Vagina (tissue), 2 donors: ENCODE measurements at places on chromosomes 13 and 19.

- H3K4me3 ChIP-seq, result no peak overlapping the region
- H3K27me3 ChIP-seq, result no peaks in the 10 kb centered on the region
These were observed 5.4 kb downstream of the C19orf47 start for GRCh38 chr19:40342644-40343311.

GRCh38 chr19:22622901-22623840 is 11.0 kb upstream of the ZNF492 start:
- peak overlapping the region; percentile 9 for H3K4me3 ChIP-seq
- DNase-seq, result no peak

DNA sequence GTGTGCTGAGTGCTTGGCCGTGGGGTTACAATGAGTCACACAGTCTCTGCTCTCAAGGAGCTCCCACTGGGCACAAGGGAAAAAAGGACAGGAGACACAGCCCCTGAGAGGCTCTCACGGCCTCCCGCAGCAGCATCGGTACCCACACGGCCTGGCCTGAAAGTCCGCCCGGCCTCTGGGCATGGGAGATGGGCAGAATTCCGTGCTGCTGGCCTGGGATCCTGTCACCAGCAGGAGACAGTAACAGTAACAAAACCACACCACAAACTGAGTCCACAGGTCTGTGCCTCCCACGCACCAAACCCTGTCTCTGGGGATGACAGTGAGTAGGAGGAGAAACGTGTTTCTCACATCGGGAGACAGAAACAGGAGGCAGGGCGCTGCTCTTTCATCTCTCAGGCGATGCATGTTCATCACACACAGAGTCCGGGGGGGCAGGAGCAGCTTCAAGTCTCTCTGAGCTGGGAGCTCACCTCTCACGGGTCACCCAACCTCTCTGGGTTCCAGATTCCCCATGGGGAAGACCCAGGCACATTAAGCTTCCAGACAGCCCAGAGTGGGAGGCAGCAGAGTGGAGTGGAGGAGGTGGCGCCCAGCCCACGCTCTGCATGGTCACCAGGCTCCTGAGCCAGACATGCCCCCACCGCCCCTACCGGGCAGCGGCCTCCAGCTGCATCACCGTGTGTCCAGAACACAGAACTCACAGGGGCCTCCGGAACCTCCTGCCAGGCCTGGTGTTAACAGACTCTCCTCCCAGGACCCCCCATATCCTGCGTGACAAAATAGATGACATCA is 124.7 kb upstream of the VSTM2B start:
- no peak overlapping the region for H3K27ac ChIP-seq
- no peak overlapping the region for H3K4me3 ChIP-seq
- peaks cover 17% of the 10 kb centered on the region for H3K4me1 ChIP-seq
- DNase-seq, result no peak

DNA sequence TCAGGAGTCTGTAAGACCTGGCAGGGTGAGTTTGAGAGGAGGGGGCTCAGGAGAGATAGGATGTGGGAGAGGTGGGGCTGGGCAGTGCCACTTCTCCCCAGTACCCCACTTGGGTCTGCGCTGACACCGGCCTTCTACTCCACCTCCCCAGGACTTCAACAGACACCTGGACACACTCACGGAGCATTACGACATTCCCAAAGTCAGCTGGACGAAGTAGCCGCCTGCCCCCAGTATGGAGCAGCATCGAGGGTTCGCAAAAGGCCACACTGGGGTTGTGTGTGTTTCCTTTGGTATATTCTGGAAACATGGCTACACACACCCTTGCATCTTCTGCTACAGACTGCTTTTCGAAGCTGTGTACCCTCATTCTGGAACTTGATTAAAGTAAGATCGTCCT is 5.5 kb downstream of the FAM32A start:
- H3K27ac ChIP-seq, result no peak overlapping the region
- no peaks in the 10 kb centered on the region for H3K27me3 ChIP-seq
- no peak overlapping the region for H3K4me3 ChIP-seq
- H3K36me3 ChIP-seq, result no peaks in the 10 kb centered on the region
- peaks cover 29% of the 10 kb centered on the region for H3K4me1 ChIP-seq

DNA sequence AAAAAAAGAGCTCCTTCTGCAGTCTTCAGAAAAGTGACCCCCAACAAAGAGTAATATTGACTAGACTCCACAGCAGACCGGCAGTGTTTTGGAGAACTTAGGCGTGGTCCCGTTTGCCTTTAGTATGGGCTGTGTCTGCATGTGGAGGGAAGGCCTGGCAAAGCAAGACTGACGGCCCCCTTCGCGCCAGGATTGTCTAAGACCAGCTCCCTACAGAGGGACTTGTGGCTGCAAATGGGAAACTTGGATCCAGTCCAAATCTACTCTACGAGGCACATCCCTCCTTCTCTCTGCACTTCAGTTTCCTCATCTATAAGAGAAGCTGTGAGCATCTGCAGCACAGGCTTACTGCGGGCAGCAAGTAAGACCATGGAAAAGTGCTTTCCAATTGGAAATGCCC is 350.0 kb downstream of the ZNF536 start:
- no peak overlapping the region for H3K4me3 ChIP-seq
- H3K36me3 ChIP-seq, result no peaks in the 10 kb centered on the region
- no peak for DNase-seq

GRCh38 chr13:105370011-105370650 is 1165.3 kb downstream of the EFNB2 start:
- H3K36me3 ChIP-seq, result no peaks in the 10 kb centered on the region
- H3K4me1 ChIP-seq, result no peaks in the 10 kb centered on the region
- no peaks in the 10 kb centered on the region for H3K27me3 ChIP-seq
- no peak for DNase-seq
- H3K27ac ChIP-seq, result no peak overlapping the region
- H3K4me3 ChIP-seq, result no peak overlapping the region

GRCh38 chr13:97296740-97297139 is 74.6 kb downstream of the MBNL2 start:
- H3K27ac ChIP-seq, result no peak overlapping the region
- peaks cover 54% of the 10 kb centered on the region for H3K4me1 ChIP-seq
- no peaks in the 10 kb centered on the region for H3K36me3 ChIP-seq
- no peaks in the 10 kb centered on the region for H3K27me3 ChIP-seq
- no peak for DNase-seq

- no peak for DNase-seq
- no peaks in the 10 kb centered on the region for H3K4me1 ChIP-seq
These were observed 123.4 kb upstream of the MCF2L start for GRCh38 chr13:112845511-112846144.

GRCh38 chr19:42254089-42254849 is 659 bp downstream of the ERF start:
- peak overlapping the region; percentile 97 for H3K4me3 ChIP-seq
- H3K36me3 ChIP-seq, result peaks cover 6% of the 10 kb centered on the region
- no peaks in the 10 kb centered on the region for H3K27me3 ChIP-seq
- H3K27ac ChIP-seq, result peak overlapping the region; percentile 100

DNA sequence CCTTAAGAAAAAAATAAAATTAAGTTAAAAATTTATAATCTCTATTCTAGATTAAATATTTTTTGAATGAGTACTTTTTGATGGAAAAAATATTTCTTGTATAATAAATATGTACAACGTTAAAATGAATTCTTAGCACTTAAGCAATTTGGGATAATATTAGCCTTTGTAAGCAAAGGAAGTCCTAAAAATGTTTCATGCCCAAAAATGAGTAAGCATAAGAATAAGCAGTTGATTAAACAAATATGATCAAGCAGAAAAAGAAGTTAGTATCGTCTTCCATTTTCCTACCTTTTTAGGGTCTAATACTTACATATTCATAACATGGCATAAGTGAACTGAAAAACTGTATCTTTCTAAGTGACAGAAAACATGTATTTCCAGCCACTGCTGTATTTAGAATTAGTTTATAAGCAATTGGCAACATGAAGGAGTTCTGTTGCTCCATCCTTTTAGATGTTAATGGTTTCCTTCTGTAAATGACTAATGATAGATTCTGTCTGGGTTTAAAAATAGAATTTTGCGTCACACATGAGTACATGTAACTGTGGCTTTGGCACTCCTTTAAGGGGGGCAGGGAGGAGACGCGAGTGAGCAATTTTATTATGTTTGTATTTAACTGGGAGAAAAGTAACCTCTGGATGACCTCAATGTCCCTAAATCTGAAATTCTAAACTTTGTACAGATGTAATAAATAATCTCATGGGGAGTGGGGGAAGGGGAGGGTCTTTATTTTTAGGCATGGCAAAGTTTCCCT is 237.4 kb downstream of the RGCC start:
- DNase-seq, result no peak
- peaks cover 12% of the 10 kb centered on the region for H3K4me1 ChIP-seq
- H3K27me3 ChIP-seq, result no peaks in the 10 kb centered on the region
- peak overlapping the region; percentile 37 for H3K27ac ChIP-seq

DNA sequence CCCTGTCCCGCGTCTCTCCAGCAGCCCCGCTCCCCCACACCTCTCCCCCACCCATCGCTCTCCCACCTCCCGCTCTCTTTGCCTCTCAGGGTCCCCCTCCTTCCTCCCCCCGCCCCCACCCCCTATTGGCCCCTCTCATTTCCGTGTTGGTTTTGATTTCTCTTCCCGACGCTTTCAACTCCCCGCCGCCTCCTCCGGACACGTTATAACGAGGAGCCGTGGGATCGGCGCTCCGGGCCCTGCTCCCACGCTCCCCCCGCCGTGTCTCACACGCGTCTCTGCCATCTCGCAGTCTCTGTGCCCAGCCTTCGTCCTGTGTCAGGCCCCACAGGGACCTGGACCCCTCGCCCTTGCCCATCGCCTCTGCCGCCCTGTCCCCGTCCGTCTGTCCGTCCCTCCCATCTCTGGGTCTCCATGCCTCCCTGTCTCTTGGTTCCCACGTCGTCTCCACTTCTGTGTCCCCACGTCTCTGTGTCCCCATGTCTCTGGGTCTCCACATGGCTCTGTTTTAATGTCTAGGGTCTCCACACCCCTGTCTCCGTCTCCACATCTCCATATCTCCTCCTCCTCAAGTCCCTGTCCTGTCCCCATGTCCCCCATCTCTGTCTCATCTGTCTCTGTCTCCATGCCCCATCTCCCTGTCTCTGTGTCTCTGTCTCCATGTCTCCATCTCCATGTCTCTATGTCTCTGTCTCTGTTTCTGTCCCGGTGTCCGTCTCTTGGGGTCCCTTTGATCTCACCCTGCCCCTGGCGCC is 13.1 kb downstream of the ERFL start:
- peaks cover 7% of the 10 kb centered on the region for H3K27me3 ChIP-seq
- peaks cover 14% of the 10 kb centered on the region for H3K4me1 ChIP-seq
- no peak for DNase-seq

- H3K27ac ChIP-seq, result peak overlapping the region; percentile 95
- peaks cover 19% of the 10 kb centered on the region for H3K36me3 ChIP-seq
- peaks cover 30% of the 10 kb centered on the region for H3K4me1 ChIP-seq
- DNase-seq, result no peak
These were observed 1.5 kb upstream of the ZNF561 start for GRCh38 chr19:9622531-9622930.

GRCh38 chr13:71499235-71499634 is 367.8 kb downstream of the DACH1 start:
- no peaks in the 10 kb centered on the region for H3K36me3 ChIP-seq
- H3K27ac ChIP-seq, result no peak overlapping the region
- no peak overlapping the region for H3K4me3 ChIP-seq
- no peaks in the 10 kb centered on the region for H3K27me3 ChIP-seq
- no peaks in the 10 kb centered on the region for H3K4me1 ChIP-seq

- H3K4me3 ChIP-seq, result no peak overlapping the region
- H3K27ac ChIP-seq, result peak overlapping the region; percentile 13
- no peaks in the 10 kb centered on the region for H3K27me3 ChIP-seq
- H3K36me3 ChIP-seq, result no peaks in the 10 kb centered on the region
- peaks cover 8% of the 10 kb centered on the region for H3K4me1 ChIP-seq
These were observed 46.4 kb upstream of the ZNF536 start for GRCh38 chr19:30325676-30326392.

GRCh38 chr13:79187917-79188690 is 218.0 kb downstream of the RBM26 start:
- H3K27ac ChIP-seq, result no peak overlapping the region
- H3K27me3 ChIP-seq, result no peaks in the 10 kb centered on the region
- no peaks in the 10 kb centered on the region for H3K4me1 ChIP-seq
- H3K4me3 ChIP-seq, result no peak overlapping the region

DNA sequence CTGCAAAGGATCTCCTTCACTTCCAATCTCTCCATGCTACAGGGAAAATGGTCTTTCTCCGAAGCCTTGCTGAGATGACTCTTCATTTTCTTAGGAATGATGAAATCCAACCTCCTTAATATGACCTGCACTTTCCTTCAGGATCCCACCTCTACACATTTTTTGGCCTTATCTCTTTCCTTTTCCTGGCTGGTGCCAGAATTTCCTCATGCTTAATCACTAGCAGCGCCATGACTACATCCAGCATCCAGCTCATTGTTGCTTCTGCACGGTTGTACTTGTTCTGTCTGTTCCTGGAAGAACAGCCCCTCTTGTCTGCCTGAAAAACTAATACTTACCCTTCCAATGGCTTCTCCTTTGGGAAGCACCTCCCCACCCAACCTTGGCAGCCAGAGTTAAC is 68.4 kb downstream of the TEX26 start:
- DNase-seq, result no peak
- H3K36me3 ChIP-seq, result no peaks in the 10 kb centered on the region
- no peaks in the 10 kb centered on the region for H3K27me3 ChIP-seq
- no peak overlapping the region for H3K4me3 ChIP-seq
- H3K27ac ChIP-seq, result no peak overlapping the region

DNA sequence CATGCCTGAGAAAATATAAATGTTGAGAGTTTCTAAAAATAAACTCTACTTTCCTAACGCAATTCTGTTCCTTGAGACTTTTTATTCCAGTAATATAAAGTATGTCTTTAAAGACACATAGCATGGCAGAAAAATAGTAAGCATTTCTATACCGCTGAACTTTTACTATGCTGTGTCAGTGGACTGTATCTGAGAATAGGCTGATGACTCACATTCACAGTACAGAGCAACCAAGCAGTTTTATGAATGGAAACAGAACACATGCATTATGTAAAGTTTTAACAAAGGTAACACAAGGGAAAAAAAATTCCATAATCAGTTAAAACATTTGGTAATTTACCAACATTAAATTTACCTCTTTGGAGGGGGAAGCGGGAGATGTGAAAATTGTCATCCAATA is 38.4 kb downstream of the ZDHHC20 start:
- no peaks in the 10 kb centered on the region for H3K27me3 ChIP-seq
- DNase-seq, result no peak
- H3K36me3 ChIP-seq, result no peaks in the 10 kb centered on the region
- no peak overlapping the region for H3K27ac ChIP-seq
- no peaks in the 10 kb centered on the region for H3K4me1 ChIP-seq

- no peaks in the 10 kb centered on the region for H3K27me3 ChIP-seq
- no peak for DNase-seq
- no peak overlapping the region for H3K27ac ChIP-seq
- no peaks in the 10 kb centered on the region for H3K36me3 ChIP-seq
These were observed 15.3 kb upstream of the COLGALT1 start for GRCh38 chr19:17540174-17540573.

DNA sequence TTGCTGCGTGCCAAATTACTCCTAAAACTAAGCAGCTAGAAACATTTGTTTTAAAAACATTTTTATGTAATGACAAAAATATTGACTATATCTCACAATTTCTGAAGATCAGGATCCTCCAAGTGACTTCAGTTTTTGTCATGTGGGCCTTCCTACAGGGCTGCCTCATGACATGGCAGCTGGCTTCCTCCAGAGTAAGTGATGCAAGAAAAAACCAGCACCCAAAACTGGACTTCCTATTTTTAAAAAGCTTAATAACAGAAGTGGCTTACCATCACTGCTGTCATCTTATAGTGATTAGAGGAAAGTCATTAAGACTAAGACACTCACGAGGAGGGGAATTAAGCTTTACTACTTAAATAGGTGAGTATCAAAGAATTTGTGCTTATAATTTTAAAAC is 681.7 kb downstream of the PCDH17 start:
- no peak overlapping the region for H3K27ac ChIP-seq
- H3K4me3 ChIP-seq, result no peak overlapping the region
- no peaks in the 10 kb centered on the region for H3K36me3 ChIP-seq
- H3K27me3 ChIP-seq, result no peaks in the 10 kb centered on the region
- no peaks in the 10 kb centered on the region for H3K4me1 ChIP-seq
- no peak for DNase-seq

GRCh38 chr19:57566396-57567265 is 7.0 kb upstream of the ZNF550 start:
- no peak overlapping the region for H3K27ac ChIP-seq
- no peaks in the 10 kb centered on the region for H3K36me3 ChIP-seq
- no peaks in the 10 kb centered on the region for H3K4me1 ChIP-seq
- no peak overlapping the region for H3K4me3 ChIP-seq
